ENCODE measurements at places on chromosomes 16 and 17. TPM values are rescaled to one million over a fixed set of nuclear protein-coding genes. Genes with fewer than 3 reads are reported as not detected.

LPO gene
- not detected for total RNA-seq

AOC3 gene
- 0.08 TPM for total RNA-seq

SPNS2 gene
- total RNA-seq, result 0.08 TPM

SKAP1 gene
- not detected for total RNA-seq

ALOX12B gene
- 0.15 TPM for total RNA-seq

SECTM1 gene
- total RNA-seq, result 6.3 TPM

CDRT15 gene
- total RNA-seq, result not detected

CFAP119 gene
- 1.3 TPM for total RNA-seq

SYCE1L gene
- 0.38 TPM for total RNA-seq

MT4 gene
- not detected for total RNA-seq

PIMREG gene
- 9.8 TPM for total RNA-seq

TEKT5 gene
- not detected for total RNA-seq

PYDC1 gene
- total RNA-seq, result not detected

KRT31 gene
- total RNA-seq, result 0.23 TPM

LRRC37A gene
- 0.65 TPM for total RNA-seq

CCL7 gene
- total RNA-seq, result not detected

TBC1D3 gene
- not detected for total RNA-seq

TBC1D3E gene
- total RNA-seq, result not detected

DNAH3 gene
- total RNA-seq, result not detected

SGSH gene
- total RNA-seq, result 6.1 TPM

SSTR5 gene
- total RNA-seq, result not detected

KCNJ2 gene
- total RNA-seq, result 0.08 TPM
